NT2/D1 (cell line): ENCODE measurements at places on chromosomes 5 and 9.
A peak's percentile ranks its signal among the peaks of the same experiment; 100 is the strongest.

DNA sequence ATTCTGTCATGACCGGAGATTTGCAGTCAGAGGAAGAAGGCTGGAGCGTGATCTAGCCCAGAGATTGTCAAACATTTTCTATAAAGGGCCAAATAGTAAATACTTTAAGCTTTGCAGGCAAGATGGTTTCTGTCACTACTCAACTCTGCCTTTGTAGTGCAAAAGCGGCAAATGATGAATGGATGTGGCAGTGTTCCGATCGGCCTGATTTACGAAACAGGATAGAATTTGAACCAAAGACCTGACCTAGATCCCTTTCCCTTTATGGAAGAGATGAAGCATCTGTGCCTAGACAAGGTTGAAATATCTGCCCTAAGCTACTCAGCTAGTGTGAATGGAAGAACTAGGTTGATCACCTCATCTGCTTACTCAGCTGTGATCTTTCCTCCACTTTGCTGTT lies 209.5 kb downstream of the YTHDC2 start:
- DNase-seq, result no peak

DNA sequence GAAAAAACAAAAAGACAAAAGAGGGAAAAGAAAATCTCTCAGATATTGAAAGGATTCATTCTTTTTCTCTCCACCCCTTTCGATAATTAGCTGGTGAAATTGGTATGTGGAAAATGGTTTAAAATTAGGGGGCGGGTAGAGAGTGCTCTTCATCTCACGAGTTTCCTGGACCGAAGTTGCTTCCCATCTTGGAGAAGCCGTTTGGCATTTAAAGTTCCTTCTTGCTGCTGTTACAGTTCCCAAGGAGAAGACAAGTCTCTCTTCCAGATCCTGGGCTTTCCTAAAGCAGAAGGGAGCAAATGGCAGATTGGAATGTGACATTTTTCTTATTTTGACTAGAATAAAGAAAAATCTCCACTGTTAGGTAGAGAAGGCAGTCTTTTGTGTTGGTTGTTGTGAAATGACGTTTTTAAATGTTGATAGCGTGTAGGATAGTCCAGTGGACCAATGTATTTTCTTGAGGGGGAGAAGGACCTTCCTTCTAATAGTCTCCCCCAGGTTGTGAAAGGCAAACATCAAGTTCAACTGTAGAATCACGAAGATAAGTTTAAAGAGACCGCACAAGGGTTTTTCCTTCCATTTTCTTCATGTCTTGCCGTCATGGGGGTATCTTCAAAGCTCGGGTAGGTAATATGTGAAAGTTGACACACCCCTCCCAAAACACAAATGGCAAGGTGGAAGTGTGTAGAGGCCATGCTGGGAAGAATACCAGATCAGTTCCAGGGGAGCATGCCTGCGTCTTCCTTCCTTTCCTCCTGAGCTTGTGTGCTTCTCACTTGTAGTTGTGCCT lies 77.5 kb downstream of the EHMT1 start:
- no peak for DNase-seq

- DNase-seq, result no peak
These were observed 494.9 kb upstream of the MEF2C start for GRCh38 chr5:89377767-89378455.

GRCh38 chr9:34458959-34459340 lies 345 bp downstream of the DNAI1 start:
- DNase-seq, result no peak

GRCh38 chr5:14816999-14817761 lies 54.4 kb downstream of the ANKH start:
- no peak for DNase-seq

- DNase-seq, result no peak
These were observed 461.1 kb upstream of the DAP start for GRCh38 chr5:11222169-11222568.

DNA sequence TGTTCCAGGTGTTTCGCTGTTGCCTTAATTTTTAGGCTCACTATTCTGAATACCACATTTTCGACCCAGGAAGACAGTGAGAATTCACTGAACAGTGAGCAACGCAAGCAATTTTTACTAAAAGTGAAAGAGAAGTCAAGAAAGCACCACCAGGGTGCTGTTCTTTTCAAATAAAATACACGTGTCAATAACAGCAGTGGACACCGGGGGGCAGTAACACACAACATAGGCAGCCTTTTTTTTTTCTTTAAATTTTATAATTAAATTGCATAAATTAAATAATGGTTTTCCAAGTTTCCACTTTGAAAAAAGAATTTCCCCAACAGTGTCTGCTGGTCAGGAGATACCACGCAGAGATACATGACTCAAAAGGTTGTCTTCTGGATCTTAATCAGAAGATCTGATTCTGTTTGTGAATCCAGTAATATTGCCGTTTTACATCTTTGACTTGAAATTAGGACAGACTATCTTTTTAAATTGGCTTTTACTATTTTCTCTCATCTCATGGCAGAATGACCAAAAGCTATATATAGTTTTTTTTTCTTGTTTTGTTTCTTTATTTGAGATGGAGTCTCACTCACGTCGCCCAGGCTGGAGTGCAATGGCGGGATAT lies 47.1 kb upstream of the SH3GL2 start:
- peak; percentile 36 for DNase-seq

DNA sequence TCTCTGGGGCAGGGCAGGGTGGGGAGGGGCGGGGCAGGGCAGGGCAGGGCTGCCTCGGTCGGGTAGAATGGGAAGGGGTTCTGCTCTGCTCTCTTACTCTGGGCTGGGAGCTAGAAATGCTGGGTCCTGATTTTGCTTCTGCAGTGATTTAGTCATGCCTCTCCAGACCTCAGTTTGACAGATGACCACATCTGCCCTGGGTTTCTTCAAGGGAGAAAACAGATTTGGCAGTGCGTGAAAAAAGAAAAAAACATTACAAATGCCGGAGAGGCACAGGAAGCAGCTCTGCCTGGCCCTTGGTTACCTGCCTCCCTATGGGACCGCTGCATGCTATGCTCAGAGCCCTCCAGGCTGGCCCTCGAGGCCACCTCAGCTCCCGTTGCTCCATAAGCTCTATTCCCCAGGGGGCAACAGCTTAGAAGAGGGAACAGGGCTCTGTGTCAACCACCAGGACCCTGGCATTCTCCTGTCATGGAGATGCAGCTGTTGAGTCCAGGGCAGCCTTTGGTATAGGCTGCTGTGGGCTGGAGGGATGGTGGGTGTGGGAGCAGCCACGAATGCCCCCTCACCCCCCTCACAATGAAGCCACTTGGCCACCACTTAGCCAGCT lies 53.2 kb upstream of the UBTD2 start:
- DNase-seq, result no peak

DNA sequence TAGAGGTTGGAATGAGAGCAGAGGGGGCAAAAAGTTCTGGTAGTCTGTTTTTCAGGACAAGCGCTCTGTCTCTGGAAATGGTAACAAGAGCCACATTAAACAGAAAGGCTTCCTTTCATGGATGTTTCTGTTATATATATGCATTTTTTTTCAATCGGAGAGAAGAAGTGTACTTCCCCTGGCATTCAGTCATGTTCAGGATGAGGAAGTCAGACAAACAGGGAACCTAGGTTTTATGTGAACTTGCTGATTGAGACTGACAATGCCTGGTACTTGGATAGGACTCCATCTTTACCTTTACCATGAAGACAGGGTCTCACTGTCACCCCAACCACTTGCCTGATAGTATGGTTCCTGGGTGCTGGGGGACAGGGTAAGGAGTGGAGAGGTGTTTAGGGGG lies 30.1 kb upstream of the ZBED3 start:
- DNase-seq, result no peak

DNA sequence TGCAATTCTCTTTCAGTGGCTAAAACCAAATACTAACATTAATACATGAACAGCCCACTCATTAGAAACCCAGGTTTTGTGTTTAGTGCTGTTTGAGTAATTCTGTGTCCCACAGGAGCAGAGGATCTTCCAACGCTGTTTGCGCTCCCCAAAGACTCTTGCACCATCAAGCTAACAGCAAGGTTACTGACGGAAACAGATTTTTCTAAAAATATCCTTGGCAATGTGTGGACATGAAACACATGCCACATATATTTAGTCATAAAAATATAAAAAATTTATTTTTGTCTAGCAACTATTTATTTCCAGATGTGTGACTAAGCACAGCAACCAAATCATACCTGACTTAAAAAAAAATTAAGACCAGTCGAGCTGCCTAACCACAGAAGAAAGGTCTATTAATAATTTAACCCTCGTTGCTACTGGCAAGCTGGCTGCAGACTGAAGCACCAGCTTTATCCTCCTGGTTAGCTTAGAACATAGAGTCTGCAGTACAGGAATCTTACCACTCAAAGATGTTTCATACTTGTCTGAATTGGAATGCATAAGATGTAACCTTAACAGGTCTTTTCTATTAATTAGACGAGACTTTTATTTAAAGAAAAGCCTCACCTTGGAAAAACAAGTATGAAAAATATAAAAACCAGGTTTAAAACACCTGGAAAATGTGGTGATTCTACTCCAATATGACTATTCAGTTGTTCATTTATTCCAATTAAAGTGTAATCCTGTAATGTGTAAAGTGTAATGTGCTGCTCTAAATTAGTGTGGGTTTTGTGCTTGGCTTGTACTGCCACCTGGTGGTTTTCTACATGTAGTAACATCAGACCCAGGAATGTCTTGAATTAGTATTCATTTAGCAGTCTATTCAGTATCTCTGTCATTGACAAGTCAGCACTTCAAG lies 272.5 kb downstream of the EPB41L4A start:
- peak; percentile 44 for DNase-seq

DNA sequence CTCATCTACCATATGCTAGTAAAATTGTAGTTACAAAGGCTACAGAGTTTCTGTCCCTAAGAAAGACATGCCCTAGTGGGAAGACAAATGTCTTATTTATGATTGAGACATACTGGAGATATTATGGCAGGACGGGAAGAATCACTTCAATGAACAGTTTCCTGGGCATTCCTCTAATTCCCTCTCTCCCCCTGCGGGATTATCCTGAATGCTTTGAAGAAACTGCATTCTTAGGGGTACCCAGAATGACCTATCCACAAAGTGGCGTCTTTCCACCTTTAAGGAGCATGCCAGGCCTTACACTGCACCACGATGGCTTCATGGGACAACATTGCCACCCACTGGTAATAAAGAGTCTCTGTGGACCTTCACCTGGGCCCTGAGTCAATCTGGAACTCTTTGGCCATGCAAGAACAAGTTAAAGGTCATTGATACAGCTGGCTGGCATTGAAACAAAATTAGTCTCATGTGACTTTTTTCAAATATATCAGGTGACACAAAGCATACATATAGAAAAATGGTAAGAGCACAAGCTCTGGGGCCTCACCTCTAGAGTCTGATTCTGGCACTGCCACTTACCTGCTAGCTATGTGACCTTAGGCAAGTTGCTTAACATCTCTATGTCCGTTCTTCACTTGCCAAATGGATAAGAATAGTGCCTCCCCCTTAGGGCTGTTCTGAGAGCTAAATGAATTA lies 32.0 kb downstream of the ANKRD55 start:
- peak; percentile 42 for DNase-seq

DNA sequence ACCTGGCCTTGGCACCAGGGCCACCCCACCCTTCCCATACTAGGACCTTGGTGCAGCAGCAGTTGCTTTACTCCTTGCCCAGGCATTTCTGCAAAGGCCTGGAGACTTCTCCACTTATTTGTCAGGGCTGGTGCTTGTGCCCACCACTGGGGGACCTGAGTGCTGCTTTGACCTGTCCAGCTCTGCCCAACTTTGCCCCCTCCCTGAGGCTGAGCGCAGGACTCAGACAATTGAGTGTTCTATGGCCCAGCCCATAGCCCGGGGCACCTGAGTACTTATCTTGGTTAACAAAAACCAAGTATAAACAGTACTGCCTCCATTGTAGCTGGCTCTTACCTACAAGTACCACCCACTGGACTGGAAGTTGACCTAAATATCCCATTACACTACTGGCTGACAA lies 406.1 kb upstream of the CHD1 start:
- DNase-seq, result no peak

DNA sequence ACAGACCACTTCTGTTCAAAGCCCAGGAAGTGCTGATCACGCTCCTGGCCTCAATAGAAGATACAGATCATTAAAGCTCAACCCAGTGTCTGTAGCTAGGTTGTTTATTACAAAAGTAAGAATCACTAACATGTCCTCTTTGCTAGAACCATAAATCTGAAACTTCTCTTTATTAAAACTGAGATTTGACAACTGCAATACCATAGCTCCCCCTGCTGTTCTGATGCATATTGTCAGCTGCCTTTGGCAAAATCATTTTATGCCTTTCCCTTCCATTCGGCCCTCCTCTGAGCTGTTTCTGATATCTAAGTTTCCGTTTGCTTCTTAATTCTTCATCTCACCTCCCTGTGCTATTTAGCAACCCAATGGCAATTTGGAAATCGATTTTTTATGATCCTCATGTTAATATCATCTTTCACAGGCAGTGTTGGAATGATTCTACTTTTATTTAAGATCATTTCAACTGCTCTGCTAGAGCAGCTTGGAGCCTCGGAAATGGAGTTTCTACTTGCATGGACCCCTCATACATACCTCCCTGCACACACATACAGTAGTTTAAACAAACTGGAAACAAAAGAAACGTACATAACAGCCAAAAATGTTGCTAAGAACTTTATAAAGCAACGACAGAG lies 998.8 kb downstream of the MAT2B start:
- peak; percentile 30 for DNase-seq

DNA sequence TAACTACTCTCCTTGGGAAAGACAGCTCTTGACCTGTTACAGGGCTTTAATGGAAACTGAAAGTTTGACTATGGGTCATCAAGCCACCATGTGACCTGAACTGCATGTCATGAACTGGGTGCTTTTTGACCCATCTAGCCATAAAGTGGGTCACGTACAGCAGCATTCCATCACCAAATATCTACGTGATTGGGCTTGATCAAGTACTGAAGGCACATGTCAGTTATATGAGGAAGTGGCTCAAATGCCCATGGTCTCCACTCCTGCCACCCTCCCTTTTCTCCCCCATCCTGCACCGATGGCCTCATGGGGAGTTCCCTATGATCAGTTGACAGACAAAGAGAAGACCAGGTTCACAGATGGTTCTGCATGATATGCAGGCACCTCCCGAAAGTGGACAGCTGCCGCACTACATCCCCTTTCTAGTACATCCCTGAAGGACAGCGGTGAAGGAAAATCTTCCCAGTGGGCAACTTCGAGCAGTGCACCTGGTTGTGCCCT lies 7.3 kb upstream of the FCN1 start:
- DNase-seq, result no peak

GRCh38 chr9:119126040-119126439 lies 243.2 kb downstream of the BRINP1 start:
- DNase-seq, result no peak

DNA sequence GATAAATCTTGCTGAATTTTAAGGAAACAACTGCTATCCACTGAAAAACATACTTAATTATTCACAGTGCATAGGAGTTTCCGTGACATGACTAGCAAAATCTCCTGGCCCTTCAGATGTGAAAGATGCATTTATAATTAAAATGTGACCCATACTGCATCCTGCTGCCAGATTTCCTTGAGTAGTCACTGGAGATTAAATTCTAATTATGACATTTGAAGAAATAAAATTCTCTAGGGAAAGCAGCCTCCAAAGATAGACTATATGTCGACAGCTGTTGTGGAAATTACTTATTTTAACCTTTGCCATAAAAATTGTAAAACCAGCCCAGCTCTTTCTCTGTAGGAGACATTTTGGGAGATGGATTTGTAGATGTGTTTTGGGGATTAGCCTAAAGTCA lies 193.6 kb upstream of the SMC2 start:
- no peak for DNase-seq

- DNase-seq, result no peak
These were observed 279.6 kb upstream of the GRAMD2B start for GRCh38 chr5:126143622-126144021.

GRCh38 chr5:53403291-53403690 lies 77.1 kb upstream of the FST start:
- no peak for DNase-seq

- no peak for DNase-seq
These were observed 12.9 kb downstream of the SFXN1 start for GRCh38 chr5:175491223-175491622.

- no peak for DNase-seq
These were observed 162.4 kb downstream of the CHSY3 start for GRCh38 chr5:130066644-130067043.
